Activated B cell treated with CpG ODN at 0.5 μM for 24 hours (primary cell): ENCODE measurements at places on chromosomes 3 and 15. TPM values are rescaled to one million over a fixed set of nuclear protein-coding genes. Genes with fewer than 3 reads are reported as not detected.

The FSTL1 gene
- total RNA-seq = not detected in 2 replicates

The EPHB3 gene
- 0.05 and 0.07 TPM in 2 replicates for total RNA-seq

The TLR9 gene
- 10.4 and 11.4 TPM in 2 replicates for total RNA-seq

The SLC28A2 gene
- total RNA-seq = not detected in 2 replicates

The ROBO2 gene
- total RNA-seq = not detected in 2 replicates

The SAMMSON gene
- total RNA-seq = not detected in 2 replicates

The ZNF501 gene
- total RNA-seq = 6.2 and 6.5 TPM in 2 replicates

The HYAL3 gene
- total RNA-seq = 2.0 and 2.5 TPM in 2 replicates

The CLRN1 gene
- not detected in 2 replicates for total RNA-seq

The SCAANT1 gene
- not detected in 2 replicates for total RNA-seq

The EPHA3 gene
- not detected in 2 replicates for total RNA-seq

The BOC gene
- total RNA-seq = 0.33 and 0.91 TPM in 2 replicates

The BAHD1 gene
- total RNA-seq = 27.5 and 28.4 TPM in 2 replicates
